ENCODE measurements at places on chromosomes 5 and 9.

DNA sequence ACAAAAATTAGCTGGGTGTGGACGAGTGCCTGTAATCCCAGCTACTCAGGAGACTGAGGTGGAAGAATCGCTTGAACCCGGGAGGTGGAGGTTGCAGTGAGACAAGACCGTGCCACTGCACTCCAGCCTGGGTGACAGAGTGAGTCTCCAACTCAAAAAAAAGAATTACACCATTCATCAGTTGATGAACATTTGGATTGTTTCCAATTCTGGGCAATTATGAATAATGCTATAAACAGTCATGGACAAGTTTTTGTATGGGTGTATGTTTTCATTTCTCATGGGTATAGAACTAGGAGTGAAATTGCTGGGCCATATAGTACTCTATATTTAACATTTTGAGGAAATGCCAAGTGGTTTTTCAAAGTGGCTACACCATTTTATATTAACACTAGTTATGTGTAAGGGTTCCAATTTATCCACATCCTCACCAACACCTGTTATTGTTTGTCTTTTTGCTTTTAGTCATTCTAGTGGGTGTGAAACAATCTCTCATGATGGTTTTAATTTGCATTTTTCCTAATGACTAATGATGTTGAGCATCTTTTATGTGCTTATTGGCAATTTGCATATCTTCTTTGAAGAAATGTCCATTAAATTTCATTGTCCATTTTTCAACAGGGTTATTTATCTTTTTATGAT is 9.0 kb upstream of the CCDC125 start:
- no peak for DNase-seq

GRCh38 chr9:138053321-138053868 is 175.8 kb downstream of the CACNA1B start:
- no peak for DNase-seq

DNA sequence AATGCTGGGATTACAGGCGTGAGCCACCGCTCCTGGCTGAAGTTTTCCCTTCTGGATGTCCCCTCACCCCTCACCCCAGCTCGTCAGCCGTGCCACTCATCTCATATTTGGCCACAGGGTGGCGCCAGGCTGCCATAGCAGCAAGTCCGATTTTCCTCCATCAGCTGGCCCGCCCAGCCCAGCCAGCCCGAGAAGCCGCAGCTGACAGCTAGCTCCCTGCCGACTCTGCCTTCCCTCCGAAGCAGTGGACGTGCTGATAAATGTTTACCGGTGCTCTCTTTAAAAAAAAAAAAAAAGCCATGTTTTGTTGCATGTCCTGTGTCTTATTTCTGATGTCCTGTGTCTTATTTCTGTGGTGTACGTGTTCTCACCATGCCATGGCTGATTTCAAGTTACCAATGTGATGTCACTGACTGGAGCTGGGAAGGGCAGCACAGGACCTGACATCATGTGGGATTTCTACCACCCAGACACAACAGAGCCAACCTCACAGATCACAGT is 58.3 kb downstream of the PFDN1 start:
- peak; percentile 86 for DNase-seq

- no peak for DNase-seq
Observed at GRCh38 chr9:87039809-87040392, 92.6 kb upstream of the GAS1 start.

DNA sequence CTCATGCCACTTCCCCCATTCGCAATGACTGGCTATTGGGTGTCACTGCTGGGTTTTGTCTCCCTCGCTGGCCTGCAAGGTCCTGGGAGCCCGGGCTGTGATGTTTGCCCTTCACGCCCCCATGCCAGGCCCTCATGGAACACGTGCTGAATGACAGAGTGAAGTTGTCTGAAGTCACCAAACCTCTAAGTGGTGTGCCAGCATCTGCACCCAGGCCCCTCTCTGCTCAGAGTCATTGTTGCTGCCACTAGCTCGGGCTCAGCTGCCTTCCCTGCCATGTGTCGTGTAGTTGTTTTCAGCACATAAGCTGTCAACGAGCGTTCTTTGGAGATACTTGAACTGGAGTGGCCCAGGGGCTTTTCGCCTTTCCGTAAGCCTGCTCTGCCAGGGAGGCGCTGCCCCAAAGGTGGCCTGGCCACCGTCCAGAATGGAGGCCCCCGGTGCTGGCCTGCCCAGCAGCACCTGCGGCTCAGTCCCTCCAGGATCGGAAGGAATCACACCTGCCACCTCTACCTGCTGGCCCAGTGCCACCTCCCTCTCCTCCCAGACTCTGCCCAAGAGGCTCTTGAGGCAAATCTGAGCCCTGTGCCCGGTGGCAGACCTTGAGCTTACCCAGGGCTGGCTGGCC is 250.1 kb downstream of the PBX3 start:
- no peak for DNase-seq

GRCh38 chr5:51895834-51896233 is 512.6 kb downstream of the ISL1 start:
- no peak for DNase-seq

Data from fibroblast of gingiva (primary cell).